ENCODE measurements at places on chromosomes 5 and 9.

- no peak for DNase-seq
These were observed 127.9 kb upstream of the TARS1 start for GRCh38 chr5:33312571-33313549.

DNA sequence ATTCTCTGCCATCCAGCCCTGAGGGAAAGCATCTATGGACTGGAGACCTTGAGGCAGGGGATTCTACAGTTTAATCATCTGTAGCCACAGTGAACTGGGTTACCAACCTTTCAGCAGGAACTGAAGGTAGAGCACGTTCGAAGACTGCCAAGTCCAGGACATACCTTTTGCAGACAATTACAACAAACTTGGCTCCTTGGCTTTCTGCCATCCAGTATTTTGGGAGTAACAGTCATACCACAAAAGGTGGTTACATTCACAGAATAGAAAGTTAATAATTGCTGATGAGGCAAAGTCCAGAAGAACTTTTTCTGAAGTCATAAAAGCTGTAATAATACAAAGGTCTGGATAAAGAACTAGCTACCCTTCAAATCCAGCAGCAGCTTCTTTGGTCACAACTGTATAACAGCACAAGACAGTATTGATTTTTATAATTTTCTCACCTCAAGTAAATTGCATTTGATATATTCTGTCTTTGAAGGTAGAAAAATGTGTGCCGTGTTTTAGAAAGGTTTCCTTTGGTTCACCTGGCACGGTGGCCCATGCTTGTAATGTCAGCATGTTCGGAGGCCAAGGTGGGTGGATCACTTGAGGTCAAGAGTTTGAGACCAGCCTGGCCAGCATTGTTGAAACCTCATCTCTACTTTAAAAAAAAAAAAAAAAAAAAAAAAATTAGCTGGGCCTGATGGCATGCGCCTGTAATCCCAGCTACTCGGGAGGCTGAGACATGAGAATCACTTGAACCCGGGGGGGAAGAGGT, 236.6 kb downstream of the NR3C1 start:
- no peak for DNase-seq

DNA sequence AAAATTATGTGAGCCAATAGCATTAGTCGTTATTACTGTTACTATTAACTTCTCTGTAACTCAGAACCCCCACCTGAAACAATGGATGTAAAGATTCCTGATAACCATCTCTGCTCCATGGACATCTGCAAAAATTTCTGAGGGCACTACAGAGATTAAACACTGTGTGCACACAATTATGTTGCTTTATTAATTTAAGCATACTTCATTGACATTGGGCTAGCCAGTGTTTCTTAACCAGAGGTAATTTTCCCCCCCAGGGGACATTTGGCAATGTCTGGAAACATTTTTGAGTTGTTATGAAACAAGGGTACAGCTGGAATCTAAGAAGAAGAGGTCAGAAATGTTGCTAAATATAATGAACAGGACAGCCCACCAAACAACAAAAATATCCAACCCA, 19.3 kb downstream of the SLIT3 start:
- DNase-seq = no peak

- no peak for DNase-seq
These were observed 3.9 kb downstream of the VCAN start for GRCh38 chr5:83475391-83475863.

- DNase-seq = no peak
These were observed 98.5 kb downstream of the MTREX start for GRCh38 chr5:55406292-55406691.

GRCh38 chr5:81859624-81860023, 108.7 kb upstream of the SSBP2 start:
- DNase-seq = no peak

- no peak for DNase-seq
These were observed 106.2 kb upstream of the SLC24A2 start for GRCh38 chr9:19895006-19895405.

DNA sequence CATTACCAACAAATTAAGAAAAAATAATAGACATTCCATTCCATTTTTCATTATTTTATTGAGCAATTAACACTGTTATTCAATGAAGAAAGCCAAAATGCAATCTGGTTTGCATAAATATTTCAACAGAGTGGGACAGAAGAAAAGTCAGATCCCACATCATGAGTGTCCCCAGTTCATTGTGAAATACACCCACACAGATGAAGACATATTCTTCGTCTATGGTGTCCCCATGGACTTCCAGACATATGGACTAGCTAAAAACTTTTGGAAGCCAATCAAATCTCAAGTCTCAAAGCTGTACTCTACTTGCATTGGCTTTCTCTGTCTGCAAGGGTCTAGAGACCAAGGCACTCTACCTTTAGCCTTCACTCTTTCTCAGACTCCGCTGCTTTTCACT, 194.3 kb downstream of the SEMA5A start:
- no peak for DNase-seq

- peak; percentile 24 for DNase-seq
These were observed 12.0 kb downstream of the INIP start for GRCh38 chr9:112705768-112706427.

DNA sequence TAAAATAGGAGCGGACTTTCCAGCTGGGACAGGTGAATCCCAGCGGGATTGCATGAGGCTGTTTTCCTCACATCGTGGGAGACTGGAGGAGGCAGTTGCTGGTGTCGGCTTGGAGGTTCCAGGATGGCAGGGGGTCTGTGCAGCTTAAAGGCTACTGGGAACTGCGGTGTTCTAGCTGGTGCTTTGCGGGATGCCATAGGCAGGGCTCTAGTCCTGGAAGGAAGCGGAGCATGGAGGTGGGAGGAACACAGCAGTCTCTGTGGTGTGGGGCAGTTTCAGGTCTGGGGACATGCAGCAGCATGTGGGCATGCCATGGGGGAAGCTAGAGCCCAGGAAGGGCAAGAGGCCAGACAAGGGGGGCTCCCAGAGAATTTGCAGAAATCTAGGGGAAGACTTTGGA, 141.5 kb downstream of the NSG2 start:
- DNase-seq = no peak

DNA sequence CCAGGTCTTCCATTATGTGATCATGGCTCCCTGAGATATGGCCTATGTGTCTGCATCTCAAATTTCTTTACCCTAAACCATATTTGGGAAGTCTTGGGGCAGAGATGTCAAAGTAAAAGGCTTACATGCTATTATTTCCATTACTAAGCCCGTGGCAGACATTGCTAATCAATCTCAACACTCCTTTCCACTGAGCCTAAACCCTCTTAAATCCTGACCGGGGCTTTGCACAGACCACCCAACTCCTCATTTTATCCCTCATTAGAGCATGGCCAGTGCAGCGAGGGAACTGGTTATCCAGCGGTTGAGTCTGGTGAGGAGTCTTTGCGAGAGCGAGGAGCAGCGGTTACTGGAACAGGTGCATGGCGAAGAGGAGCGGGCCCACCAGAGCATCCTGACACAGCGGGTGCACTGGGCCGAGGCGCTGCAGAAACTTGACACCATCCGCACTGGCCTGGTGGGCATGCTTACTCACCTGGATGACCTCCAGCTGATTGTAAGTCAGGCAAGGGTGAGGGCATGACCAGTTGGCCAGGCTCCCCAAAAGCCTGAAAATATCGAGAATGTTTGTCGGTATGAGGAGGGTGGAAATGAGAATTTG, 11.0 kb downstream of the BSPRY start:
- DNase-seq = no peak

GRCh38 chr9:69465473-69465872, 140.5 kb downstream of the ENTREP1 start:
- DNase-seq = peak; percentile 42

DNA sequence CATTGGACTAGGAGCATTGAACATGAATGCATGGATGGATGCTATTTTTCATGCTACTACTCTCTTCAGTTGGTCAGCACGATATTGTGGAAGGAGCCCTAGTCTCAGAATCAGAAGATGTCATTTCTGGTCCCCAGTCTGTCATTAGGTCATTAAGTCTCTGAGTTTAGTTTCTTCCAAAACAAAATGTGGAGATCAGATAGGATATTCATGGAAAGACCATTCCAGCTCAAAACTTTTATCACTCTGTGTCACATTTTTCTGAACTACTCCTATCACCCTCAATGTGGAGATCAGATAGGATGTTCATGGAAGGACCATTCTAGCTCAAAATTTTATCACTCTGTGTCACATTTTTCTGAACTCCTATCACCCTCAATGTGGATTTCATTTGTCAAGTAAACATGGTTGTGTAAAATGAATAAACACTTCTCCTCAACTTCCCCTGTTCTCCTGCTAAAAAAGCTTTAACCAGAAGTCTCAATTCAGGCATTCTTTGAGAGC, 296.8 kb downstream of the MRPS30 start:
- DNase-seq = no peak

DNA sequence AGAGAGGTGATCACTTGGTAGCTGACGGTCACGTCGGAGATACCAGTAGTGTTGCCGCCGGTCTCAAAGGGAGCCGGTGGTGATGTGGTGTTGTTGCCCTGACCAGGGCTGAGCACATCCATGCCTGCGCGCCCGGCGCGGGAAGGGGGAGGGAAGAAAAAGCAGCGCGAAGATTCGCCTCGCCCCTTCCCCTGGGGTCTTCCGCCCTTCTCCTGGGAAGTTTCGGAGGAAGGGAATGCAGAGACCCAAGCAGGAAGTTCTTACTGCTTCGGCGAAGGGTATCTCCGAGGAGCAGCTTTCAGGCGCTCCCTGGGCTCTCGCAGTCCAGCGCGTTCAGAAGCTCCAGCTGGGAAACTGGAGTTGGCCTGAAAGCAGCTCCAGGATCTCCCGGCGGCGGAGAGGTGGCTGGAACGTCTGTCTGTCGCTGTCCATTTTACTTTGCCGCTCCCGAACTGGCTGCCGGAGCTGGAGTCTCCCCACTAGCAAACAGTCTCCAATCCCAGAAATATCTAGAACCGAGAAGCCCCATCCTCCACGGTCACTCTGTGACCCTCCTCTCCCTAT, 565 bp downstream of the HTR1A start:
- no peak for DNase-seq

- no peak for DNase-seq
These were observed 23.4 kb downstream of the WNT8A start for GRCh38 chr5:138107213-138107612.

DNA sequence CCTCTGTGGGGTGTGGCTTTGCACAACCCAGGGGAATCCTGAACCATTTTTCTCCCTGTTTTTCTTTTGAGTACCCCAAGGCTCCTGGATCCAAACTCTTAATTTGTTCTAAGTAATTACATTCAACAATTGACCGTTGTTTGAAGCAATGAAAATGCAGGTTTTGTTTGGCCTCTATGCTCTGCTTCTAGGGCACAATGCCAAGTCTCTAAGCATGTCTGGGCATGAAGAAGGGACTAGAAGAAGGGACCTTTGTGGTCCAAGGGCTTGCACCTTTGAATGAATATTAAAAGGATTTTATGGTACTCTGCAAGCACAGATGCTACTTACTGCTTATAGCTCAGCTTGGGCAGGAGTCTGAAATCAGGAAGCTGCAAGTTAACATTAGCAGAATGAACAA, 6.6 kb upstream of the ENC1 start:
- no peak for DNase-seq

DNA sequence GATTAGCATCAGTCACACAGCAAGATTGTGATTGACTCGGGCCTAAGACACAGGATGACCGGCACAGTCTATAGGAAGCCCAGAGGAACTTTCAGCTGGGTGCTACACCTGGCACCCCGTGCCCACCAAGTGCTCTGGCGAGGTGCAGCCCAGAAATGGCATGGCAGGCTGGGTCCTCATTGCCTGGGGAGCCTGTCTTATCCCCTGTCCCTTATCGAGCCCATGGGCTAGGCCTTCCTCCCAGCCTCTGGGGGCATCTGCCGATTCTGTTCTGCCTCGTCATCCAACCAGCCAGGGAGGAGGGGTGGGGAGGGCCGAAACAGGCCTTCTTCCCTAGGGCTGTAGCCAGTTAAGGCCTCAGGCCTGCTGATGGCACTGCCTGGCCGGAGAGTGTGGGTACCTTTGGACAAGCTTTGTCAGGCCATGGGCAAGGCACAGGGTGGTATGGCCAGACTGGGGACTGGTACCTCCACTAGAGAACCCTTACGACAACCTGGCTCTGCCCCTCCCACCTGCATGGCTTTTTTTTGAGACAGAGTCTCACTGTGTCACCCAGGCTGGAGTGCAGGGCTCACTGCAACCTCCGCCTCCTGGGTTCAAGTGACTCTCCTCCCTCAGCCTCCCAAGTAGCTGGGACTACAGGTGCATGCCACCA, 1.6 kb downstream of the GRK6 start:
- no peak for DNase-seq

DNA sequence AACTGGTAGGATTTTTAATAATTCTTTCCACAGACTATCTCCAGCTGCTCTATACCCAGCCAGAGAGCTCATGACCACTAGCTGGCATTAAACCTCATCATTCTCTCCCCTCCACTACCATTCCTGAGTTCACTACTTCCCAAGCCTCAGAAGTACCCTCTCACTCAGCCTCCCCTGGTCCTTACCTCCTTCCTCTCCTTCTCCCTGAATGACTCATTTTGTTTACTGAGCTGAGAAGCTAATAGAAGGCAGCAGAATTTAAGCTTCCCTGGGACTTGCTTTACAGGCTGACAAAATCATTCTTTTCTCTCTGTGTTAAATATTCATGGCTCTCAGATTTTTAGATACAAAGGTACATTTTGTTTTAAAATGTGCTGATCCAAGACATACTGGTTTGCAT, 305.4 kb downstream of the TLR4 start:
- no peak for DNase-seq

- DNase-seq = peak; percentile 81
These were observed 27.3 kb upstream of the TGFBI start for GRCh38 chr5:136001466-136001981.

GRCh38 chr9:101737705-101738565, 512 bp downstream of the GRIN3A start:
- DNase-seq = peak; percentile 30

DNA sequence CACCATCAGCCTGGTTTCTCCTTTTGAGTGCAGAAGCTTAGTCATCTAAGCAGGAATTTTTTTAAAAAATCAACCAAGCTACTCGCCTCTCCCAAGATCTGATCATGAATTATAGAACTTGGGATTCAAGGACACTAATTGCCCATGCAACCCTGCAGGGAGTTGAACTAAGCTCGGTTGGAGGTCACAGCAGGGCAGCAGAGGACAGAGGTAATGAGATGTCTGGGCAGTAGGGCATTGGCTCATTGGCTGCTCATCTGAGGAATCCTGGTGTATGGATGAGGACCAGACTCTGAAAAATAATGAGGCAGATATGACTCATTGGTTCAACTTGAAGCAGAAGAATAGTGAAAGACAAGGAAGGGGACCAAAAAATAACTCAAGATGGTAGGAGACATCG, 111.8 kb upstream of the TLE1 start:
- no peak for DNase-seq

DNA sequence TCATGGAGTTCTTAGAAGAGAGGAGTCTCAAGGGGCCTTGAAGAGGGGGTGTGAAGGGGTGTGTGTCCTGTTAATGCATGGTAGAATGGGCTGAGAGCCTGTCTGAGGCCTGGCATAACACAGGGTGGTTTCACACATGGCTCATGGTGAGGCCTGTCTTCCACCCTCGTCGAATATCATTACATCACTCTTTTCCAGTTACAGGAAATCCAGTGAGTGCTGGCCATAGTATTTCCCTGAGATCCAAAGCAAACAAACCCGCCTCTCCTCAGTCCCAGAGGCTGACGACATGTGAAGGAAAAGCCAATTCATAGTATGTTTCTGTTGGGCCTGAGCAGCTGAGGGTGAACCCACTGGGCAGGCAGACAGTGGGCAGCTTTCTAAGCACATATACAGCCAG, 159.4 kb upstream of the NR3C1 start:
- peak; percentile 75 for DNase-seq

GRCh38 chr5:32254881-32255539, 57.7 kb downstream of the MTMR12 start:
- peak; percentile 34 for DNase-seq

GRCh38 chr9:10678790-10679189, 66.0 kb upstream of the PTPRD start:
- DNase-seq = no peak

All from right hindlimb (tissue), 1 donor.